ENCODE measurements at places on chromosomes 16 and 17.

GRCh38 chr16:20344611-20345010 is 7.9 kb downstream of the UMOD start:
- DNase-seq: no peak

- no peak for DNase-seq
These were observed 127.1 kb downstream of the PITPNC1 start for GRCh38 chr17:67504182-67504581.

DNA sequence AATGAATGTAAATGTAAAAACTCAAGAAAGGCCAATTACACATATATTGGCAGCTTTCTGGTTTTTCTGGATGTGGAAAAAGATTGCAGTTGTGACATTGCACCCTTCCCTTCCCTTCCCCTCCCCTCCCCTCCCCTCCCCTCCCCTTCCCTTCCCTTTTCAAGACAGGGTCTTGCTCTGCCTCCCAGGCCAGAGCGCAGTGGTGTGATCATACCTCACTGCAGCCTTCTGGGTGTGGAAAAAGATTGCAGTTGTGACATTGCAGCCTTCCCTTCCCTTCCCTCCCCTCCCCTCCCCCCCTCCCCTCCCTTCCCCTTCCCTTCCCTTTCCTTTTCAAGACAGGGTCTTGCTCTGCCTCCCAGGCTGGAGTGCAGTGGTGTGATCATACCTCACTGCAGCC is 41.7 kb downstream of the PIK3R5 start:
- DNase-seq: no peak

GRCh38 chr17:21418446-21419298 is 42.5 kb downstream of the KCNJ12 start:
- DNase-seq: no peak

- DNase-seq: no peak
These were observed 19.9 kb downstream of the CYB5D2 start for GRCh38 chr17:4162775-4163466.

GRCh38 chr16:53091466-53092211 is 36.8 kb downstream of the CHD9 start:
- DNase-seq: peak; percentile 77

GRCh38 chr17:51103050-51103449 is 17.6 kb downstream of the SPAG9 start:
- DNase-seq: no peak

DNA sequence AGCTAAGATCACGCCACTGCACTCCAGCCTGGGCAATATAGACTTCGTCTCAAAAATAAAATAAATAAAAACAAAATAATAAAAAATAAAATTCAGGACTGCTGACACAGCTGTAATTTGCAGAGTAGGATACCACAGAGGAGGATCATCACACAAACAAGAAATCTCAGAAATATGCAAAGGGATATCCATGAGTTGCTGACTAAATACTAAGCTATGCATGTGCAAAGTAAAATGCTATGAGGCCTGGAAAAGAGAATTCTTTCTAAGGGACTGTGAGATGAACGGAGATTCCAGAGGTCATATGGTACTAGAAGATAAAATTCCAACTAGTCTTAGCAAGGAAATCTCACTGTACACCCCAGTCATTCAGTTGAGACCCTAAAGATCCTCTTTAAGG is 74.8 kb downstream of the SLC39A11 start:
- DNase-seq: no peak

- no peak for DNase-seq
These were observed 7.6 kb upstream of the C1QTNF8 start for GRCh38 chr16:1103636-1103980.

DNA sequence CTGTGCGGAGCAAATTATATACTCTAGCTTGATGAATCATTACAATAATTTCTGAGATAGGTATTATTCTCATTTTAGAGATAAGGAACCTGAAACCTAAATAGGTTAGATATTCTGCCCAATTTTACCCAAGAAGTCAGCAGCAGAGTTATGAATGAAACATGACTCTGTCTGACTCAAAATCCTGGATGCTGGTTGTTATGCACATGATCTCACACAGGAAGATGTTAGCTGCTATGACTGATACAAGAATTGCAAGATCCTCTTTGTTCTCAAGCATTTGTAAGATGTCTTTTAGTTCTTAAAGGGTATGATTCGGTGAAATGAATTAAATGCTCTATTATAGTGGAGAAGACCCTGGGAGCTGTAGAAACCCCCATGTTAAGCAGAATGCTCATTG is 447.8 kb downstream of the KIF2B start:
- no peak for DNase-seq
